Activated T-cell treated with anti-CD3 and anti-CD28 coated beads, Interleukin-2, amount 50 U/mL, for 4 hours (primary cell): ENCODE measurements at places on chromosomes 4 and X. TPM values are rescaled to one million over a fixed set of nuclear protein-coding genes. Genes with fewer than 3 reads are reported as not detected.

DNA sequence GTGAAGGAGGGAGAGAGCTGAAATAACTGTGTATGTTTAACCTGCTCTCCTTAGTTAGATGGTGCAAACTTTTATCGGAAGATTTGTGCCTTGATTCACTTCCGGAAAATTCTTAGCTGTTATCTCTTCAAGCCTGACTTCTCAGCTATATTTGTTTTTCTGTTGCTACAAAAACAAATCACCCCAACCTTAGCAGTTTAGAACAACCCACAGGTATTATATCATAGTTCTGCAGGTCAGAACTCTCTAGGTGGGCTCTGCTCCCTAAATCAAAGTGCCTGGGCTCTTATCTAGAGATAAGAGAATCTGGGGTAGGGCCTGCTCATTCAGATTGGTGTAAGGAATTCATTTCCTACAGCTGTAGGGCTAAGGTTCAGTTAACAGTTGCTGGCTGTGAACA lies 15.1 kb upstream of the CEP135 start:
- DNase-seq, result no peak

DNA sequence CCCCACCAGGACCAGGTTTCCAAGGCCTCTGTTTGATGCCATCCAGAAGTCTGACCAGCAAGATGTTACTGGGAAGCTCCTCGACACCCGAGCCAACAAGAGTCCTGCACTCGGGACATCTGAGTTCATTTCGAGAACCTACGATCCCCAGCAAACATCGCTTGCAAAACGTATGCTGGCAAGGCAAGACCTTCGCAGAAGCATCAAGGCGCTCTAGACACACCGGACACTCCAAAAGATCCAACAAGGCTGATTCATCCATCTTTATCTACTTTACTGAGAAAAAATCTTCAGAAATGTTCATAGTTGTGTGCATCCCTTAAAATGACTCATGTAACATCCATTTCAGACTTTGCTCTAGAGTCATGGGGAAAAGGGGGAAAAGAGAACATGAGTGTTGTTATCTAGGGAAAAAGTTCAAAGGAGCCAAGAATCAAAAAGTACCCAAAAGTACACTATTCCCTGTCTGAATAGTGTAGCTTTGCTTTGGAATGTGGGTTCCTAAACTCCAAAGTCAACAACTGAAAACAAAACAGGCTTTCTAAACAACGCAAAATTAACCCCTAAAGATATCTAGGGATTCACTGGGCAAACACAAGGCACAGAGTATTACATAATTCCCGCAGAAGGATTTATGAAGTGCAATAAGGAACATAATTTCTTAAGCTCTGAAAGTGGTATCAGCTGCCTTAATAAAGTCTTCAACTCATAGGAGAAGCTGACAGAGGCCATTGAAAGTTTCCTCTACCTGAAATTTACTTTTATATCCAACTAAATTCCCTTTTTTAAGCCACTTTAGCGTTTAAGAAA lies 1.6 kb downstream of the SH3RF1 start:
- DNase-seq, result no peak

- DNase-seq, result no peak
These were observed 26.2 kb downstream of the JADE1 start for GRCh38 chr4:128835498-128836222.

DNA sequence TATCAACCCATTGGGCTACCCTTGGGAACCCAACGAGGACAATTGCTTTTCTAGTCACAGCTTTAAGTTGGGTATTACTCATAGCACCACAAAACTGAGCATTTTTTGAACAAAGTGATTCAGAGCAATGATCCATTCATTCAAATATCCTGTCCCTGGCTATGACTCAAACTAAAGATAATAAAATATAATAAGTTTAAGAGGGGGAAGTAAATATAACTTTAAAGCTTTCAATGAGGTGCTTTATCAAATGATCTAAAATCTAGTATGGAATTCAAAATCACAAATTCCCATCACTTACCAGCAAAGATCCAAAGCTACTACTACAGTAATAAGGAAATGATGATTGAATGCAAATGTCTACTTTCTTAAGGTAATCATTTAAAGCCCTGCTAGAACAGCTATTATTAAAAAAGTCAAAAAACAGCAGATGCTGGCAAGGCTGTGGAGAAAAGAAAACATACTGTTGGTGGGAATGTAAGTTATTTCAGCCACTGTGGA lies 39.8 kb upstream of the S100G start:
- DNase-seq, result no peak

DNA sequence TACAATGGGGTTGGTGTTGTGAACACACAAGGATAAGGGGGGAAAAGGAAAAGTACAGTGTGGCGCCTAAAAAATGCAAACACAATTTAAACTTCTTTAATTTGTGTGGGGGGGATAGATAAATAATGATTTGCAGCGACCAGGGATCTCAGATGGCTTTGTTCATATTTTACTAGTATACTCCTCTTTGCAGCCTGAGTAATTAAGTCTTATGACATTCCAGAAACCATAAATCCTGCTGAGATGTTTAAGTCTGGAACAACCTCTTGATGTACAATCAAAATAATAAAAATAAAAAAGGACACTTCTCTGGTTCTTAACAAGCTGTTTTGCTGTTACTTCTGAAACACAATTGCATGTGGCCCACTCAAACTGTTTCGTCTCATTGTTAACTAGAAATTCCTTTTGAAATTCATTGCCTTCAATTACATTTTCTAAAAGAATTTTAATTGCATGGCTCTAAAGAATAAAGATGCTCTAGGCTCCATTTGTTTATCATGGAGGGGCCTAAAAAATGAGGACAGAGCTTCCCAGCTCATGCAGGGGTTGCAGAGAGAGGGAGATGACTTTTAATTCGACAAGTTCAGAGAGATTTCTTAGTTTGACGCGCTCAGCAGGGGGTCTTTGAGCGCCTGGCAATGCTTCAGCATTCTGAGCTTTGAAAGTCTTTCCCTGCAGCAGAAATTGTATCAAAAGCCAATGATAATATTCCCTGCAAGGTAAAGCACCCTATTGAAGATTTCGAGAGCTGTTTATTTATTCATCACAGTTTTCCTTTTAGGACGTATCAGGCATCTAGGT lies 892.4 kb upstream of the TENM3 start:
- DNase-seq, result no peak

DNA sequence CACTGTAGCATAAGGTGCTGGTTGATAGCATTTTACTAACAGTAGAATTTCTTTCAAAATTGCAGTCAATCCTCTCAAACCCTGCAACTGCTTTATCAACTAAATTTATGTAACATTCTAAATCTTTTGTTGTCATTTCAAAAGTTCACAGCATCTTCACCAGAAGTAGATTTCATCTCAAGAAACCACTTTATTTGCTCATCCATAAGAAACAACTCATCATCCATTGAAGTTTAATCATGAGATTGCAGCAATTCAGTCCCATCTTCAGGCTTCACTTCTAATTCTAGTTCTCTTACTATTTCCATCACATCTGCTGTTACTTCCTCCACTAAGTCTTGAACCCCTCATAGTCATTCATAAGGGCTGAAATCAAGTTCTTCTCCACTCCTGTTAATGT lies 21.7 kb downstream of the LAMTOR3 start:
- no peak for DNase-seq

- DNase-seq, result no peak
These were observed 11.3 kb downstream of the SCD5 start for GRCh38 chr4:82787342-82787741.

- no peak for DNase-seq
These were observed 17.5 kb upstream of the WDR1 start for GRCh38 chr4:10134141-10134540.

GRCh38 chrX:20418379-20419150 lies 151.9 kb upstream of the RPS6KA3 start:
- DNase-seq, result no peak

DNA sequence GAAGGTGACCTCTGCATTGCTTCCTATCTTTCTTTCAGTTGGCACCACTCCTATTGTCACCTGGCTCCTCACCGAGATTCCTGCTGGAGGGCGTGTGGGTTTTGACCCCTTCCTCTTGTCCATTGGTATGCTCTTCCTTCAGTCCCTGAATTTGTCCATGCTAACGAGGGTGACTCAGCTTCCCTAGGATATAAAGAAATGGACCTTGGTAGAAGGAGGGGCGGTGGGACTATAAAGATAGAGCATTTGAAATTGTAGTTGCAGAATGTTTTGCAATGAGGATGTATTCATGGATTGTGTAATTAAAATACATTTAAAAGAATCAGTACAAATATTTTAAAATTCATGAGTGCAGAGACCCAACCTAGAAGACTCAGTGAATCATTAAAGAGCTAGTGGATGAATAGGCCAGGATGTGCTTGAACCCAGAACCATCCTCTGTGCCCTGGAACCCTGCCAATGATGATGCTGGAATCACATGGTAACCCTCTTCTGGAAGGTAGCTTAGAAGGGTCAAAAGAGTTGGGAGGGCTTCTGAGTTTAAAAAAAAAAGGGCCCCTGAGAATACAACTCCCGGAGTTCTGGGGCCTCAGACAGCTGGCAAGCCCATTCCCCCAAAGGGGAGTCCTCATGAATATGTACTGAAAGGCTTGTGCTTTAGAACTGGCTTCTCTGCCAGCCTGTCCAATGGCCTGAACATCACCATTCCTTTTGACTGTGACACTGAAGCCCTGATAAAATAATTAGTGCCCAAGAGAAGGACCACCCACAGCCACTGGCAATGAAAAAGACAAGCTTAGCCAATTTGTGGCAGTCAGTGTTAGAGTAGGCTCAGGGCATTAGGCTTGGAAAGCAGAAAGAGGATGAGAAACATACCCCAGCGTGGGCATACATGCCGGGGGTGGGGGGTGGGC lies 8.0 kb downstream of the XPNPEP2 start:
- no peak for DNase-seq

- DNase-seq, result no peak
These were observed 1263.1 kb downstream of the PCDH7 start for GRCh38 chr4:31983246-31983645.

- no peak for DNase-seq
These were observed 111.2 kb upstream of the TECRL start for GRCh38 chr4:64520421-64520820.

DNA sequence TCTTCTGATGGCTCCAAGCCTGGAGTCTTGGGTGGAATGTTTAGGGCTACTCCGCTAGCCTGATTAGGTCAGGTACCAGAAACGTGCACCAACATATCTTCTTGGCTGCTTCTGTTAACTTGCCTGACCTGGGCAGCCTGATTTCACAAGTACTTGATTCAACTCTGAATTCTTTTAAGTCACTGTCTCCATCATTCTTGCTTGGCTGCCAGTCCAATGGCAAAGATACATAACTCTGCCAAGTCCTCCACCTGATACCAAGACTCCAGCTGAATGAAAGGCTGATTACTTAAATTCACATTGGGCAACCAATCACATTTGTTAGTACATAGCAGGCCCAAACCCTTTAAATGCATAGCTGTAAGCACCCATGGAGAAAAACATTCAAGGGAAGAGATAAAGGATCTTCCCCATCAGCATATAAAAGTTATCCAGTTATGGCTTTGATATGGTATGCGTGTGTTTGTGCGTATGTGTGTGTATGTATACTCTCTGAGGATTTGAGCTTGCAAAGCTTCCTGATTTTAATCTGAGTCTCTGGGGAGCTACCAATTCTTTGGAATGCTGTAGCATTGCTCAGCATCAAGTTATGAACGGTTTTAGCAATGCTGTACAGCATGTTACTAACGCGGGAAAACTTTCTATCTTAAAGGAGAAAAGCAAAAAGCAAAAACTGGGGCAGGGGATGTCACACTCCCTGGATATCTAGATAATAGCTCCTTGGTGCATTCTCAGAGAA lies 917.2 kb downstream of the DMD start:
- DNase-seq, result no peak

GRCh38 chr4:56768316-56768715 lies 53.2 kb downstream of the SPINK2 start:
- no peak for DNase-seq

GRCh38 chrX:153688506-153688905 lies 780 bp downstream of the SLC6A8 start:
- no peak for DNase-seq

DNA sequence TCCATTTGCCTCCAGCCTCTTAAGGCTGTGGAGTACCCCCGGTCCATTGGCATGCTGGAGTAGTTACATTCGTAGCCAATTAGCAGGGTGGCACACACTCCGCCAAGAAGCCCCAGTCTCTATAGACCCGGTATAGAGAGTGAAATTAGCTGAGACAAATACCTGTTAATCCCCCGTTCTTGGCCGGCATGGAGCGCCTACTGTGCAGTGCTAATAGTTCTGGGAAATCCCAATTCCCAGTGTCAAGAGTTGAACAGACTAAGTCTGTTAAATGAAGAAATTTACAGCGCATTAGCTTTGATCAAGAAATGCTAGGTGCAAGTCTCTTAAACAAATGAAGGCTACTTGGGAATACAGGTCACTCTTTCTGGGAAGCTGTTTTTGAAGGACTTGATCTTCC lies 127.8 kb upstream of the ARX start:
- no peak for DNase-seq

- DNase-seq, result no peak
These were observed 71.5 kb downstream of the SLC16A2 start for GRCh38 chrX:74492720-74493201.

DNA sequence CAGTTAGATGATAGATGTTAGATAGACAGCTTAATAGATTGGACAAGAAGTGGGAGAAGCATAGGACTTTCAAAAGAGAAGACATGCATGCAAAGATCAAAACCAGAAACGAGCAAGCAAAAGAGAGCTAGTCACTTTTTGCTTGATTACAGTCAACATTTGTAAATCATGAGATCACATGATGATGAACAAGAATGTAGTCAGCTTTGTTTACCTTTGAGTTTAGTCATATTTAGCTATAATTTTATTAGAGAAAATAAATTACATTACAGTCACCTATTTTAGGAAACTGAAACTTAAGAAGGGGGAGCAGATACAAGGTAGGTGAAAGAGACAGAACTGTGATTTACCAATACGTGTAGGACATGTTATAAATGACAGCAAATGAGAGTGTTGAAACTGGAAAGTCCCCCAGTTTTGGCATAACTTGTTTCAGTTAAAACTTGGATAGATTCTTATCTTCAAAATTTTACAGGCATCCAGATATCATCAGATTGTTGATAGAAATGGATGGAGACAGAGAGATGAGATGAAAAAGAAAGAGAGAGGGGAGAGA lies 1083.1 kb upstream of the PCDH10 start:
- DNase-seq, result no peak

DNA sequence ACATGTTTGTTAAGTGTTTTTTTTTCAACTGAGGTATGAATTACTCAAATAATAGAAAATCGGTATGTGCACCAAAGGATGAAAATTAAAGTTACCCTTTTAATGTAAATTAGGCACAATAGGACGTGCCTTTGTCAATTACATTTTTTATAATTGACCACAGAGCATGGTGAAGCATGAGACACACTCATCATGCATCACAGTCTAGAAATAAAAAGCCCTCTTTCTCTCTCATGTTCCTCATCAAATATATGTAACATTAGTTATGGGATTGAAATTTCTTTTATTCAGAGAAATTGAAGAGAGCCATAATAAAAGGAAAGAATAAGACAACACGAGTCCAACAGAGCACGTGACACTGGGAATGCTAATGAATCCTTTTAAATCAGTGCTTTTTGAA lies 3.5 kb downstream of the GNRHR start:
- DNase-seq, result no peak

The RBM46 gene
- not detected for total RNA-seq

The FRMD7 gene
- not detected for total RNA-seq

The C4orf51 gene
- not detected for total RNA-seq

The S100G gene
- total RNA-seq, result not detected

The FHDC1 gene
- total RNA-seq, result not detected

The MSANTD1 gene
- 0.78 TPM for total RNA-seq

The PITX2 gene
- not detected for total RNA-seq

The ADH6 gene
- not detected for total RNA-seq
